ENCODE measurements at places on chromosomes 11 and 22.

- DNase-seq = no peak
Measured at GRCh38 chr11:118612378-118612777, 5.0 kb downstream of the PHLDB1 start.

DNA sequence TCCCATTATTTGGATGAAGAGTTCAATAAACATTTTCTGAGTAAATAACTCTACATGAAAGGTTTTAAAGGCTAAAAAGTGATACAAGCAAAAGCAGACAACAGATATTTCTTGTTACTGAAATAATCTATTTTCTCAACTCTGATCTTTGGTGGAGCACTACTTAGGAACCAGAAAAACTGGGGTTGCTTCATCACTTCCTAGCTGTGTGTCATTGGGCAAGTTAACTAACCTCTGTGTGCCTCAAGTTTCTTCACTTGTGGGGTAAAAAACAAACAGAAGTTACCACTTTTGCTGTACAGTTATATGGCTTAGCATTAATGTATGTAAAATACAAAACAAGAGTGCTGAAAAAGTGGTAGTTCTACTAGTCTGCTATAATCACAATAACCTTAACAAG, 5.6 kb downstream of the MAPK1 start:
- no peak for DNase-seq

DNA sequence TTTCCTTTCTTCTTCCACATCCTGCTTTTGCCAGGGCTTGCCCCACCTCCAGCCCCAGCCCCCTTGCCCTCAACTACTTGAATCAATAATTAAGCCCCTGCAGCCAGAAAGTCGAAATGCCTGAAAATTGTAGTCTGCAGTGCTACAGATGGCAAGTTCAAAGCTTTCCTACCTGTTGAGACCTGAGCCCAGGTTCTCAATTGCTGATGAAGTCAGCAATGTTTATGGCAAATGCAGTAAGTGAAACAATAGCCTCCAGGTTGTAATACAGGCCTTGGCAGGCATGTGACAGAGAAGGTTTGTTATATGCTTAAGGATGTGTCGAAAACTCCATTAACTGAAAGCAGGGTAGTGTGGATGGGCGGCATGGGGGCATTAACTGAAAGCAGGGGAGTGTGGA, 181.1 kb upstream of the SESN3 start:
- no peak for DNase-seq

GRCh38 chr22:20064140-20064480, 15.9 kb upstream of the DGCR8 start:
- DNase-seq = no peak
